Activated CD4-positive, alpha-beta T cell treated with anti-CD3 and anti-CD28 coated beads, Interleukin-2, amount 10 ng/mL, durations not matched to agents 24 days and 14 days (primary cell): ENCODE measurements at places on chromosomes 2 and 18. TPM values are rescaled to one million over a fixed set of nuclear protein-coding genes. Genes with fewer than 3 reads are reported as not detected.

The IL1A gene
- 9.4 and 10.2 TPM in 2 replicates for total RNA-seq

The SLC30A3 gene
- 1.4 and 2.2 TPM in 2 replicates for total RNA-seq

The ST6GAL2 gene
- total RNA-seq, result not detected in 2 replicates

The EPHA4 gene
- 0.31 and 0.63 TPM in 2 replicates for total RNA-seq
